ENCODE measurements at places on chromosomes 3 and 15.
A peak's percentile ranks its signal among the peaks of the same experiment; 100 is the strongest.

DNA sequence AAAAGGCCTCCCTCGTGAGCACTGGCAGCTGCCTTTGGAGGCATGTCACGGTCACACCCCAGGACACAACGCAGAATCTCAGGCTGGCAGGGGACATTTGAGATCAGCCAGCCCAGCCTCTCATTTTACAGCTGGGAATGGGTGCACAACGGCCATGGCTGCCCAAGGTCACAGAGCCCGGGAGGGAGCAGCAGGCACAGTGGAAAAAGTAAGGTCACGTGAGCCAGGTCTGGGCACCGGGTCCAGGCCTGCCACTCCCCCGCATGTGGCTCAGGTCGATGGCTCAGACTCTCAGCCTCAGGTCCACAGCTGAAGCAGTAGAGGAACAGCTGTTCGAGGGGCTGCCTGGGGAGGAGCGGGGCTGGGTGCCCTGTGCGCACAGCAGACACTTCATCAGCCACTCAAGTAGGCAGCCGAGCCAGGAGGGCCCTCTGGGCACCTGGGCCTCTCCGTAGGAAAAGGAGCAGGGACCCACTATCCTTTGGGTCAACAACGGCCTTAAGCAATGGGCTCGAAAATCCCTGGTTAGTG, 260.6 kb downstream of the GOLGA6L6 start:
- no peak for DNase-seq

- DNase-seq, result no peak
Observed at GRCh38 chr15:57320631-57321220, 55.6 kb upstream of the CGNL1 start.

- DNase-seq, result peak; percentile 94
Observed at GRCh38 chr3:194486540-194487288, at the start of gene ATP13A3. TSS of gene ATP13A3 (minus strand) at chr3:194487002. CDS start at chr3:194462190, 24,812 bp downstream.

- no peak for DNase-seq
Observed at GRCh38 chr15:60315878-60316277, 81.9 kb downstream of the ANXA2 start.

- no peak for DNase-seq
Observed at GRCh38 chr3:152056481-152056880, 183.0 kb downstream of the SUCNR1 start.

- DNase-seq, result no peak
Observed at GRCh38 chr3:123610331-123610730, 25.5 kb upstream of the HACD2 start.

- DNase-seq, result no peak
Observed at GRCh38 chr15:60582370-60583036, 103.6 kb upstream of the ICE2 start.

DNA sequence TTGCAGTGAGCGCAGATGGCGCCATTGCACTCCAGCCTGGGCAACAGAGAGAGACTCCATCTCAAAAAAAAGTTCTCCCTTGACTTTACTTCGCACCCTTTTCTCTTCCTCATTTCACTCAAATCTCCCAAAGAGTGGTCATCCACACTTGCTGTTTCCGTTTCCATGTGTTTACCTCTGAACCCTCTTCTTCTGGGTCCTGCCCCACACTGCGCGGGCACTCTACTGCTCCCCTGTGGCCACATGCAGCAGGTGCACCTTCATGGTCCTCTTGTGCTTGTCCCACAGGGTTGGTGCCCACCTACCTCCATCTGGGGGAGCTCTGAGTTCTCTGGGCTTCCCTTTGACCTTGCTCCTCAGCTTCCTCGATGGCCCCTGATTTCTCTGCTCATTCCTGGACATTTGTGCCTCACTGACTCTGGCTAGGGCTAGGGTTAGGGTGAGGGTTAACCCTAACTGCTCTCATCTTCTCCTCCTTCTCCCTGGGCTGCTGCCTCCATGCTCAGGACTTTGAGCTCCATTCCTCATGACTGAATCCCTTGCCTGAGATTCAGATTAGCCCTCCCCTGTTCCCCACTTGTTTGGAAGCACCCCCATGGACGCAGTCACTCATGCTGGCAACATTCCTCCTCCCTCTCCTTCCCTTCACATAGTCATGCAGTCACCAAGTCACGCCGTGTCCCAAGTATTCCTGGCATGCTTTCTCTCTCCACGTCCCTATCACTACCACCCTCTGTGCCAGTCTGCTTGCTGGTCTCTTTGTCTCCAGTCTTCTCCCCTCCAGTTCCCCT, 26.6 kb upstream of the KY start:
- no peak for DNase-seq

GRCh38 chr3:45480871-45481270, 92.5 kb downstream of the LARS2 start:
- DNase-seq, result no peak

- no peak for DNase-seq
Observed at GRCh38 chr3:10370429-10370828, 49.5 kb upstream of the SEC13 start.

GRCh38 chr3:59117396-59117795, 67.6 kb upstream of the CFAP20DC start:
- no peak for DNase-seq

- no peak for DNase-seq
Observed at GRCh38 chr15:27272427-27272826, 301.4 kb downstream of the GABRG3 start.

DNA sequence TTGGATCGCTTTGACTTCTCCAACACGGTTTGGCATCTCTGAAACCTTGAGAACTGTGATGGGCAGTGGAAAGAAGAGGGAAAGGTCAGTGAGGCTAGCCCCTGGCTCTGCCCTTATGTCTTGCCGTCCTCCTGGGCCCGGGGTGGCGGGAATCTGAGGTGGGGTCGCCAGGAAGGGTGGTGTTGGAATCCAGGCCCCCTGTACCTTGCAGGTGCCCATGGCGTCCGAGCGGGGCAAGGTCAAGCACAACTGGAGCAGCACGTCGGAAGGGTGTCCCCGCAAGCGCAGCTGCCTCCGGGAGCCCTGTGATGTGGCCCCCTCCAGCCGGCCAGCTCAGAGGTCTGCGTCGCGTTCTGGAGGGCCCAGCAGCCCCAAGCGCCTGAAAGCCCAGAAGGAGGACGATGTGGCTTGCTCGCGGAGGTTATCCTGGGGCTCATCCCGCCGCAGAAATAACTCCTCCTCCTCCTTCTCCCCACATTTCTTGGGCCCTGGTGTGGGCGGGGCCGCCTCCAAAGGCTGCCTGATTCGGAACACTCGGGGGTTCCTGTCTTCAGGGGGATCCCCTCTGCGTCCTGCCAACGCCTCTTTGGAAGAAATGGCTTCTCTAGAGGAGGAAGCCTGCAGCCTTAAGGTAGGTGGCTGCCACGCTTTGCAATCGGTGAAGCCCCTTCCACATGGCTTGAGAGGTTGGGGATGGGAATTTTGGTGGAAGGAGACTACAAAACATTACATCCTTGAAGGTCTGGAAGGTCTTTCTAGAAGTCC, 907 bp downstream of the TATDN2 start:
- no peak for DNase-seq

DNA sequence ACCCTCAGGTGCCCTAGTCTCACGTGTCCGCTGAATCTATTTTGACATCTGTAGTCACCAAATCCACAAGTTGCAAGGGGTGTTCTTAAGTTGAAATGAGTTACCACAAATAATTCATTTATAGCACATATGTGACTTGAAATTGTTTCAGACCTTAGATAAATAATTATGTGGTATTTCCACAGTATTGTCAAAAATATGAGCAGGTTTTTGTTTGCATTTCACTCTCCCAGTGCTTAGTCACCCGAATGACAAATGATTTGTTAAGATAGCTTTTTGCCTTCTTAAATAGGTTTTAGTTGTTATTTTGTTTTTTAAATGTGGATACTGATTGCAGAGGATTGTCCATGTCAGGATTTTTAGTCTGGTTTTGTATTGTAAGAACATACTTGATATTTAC, 2.6 kb downstream of the MFSD1 start:
- DNase-seq, result no peak

DNA sequence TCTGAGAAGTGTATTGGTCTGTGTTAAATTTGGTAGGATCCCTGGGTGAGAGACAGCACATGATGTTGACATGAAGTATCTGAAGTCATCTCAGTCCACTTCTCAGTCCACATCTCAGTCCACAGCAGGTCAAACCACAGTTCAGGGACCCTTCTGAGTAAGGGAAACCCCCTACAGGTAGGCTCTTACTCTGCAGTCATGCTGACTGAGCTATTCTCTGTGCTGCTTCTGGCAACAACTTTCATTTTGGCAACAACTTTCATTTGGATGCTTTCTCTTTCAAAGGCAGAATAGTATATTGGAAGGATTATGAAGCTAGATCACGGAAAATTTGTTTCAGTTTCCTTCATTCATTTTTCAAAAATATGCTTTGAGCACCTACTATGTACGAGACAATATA, 178.2 kb upstream of the GOLIM4 start:
- DNase-seq, result no peak

- DNase-seq, result no peak
Observed at GRCh38 chr3:112738366-112738765, 97.4 kb upstream of the CCDC80 start.

DNA sequence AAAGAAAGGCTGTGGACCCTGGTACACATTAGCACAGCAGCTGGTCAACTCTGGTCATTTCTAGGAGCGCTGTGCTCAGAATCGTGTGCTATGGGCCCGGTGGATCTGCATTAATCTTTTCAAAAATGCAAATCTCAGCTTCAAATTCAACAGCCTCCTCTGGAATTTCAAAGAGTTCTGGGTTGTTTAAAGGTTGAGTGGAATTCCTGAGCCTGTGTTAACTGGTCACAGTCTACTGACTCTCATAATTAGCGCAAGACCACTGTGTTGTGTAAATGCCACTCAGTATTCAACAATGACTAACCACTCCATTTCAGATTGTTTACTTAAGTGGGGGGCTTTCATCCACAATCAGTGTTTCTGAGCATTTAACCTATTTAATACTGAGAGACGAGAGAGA, 2.7 kb upstream of the ARNT2 start:
- DNase-seq, result no peak

- no peak for DNase-seq
Observed at GRCh38 chr3:133829310-133829707, 23.7 kb downstream of the SRPRB start.

DNA sequence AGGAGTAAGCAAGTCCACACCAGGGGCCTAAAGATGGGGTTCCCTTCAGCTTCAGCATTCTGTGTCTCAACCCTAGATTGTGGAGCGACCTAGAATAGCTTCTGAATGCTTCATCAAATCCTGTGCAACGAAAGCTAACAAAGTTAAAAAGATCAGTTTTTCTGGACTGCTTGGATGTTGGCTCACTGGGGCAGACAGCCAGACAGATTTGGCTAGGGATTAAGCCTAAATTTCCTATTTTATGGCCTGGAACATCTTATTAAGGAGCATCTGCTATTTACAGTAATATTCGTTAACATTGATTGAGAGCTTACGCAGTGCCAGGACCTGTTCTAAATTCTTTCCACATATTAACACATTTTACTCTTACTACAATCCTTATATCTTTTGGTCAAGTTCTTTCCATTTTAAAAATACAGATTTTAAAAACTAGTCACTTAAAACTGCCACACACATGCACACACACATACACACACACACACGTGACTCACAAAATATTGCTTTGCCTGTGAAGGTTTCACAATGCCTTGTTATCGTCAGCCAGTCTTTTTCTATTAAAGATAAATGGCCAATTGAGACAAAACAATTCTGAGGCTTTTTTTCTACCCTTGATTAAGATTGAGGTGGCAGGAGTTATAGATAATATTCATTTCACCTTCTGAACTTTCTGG, 173.3 kb upstream of the SNTN start:
- no peak for DNase-seq
